Subcutaneous preadipocyte (primary cell): ENCODE measurements at places on chromosomes 2 and 18. TPM values are rescaled to one million over a fixed set of nuclear protein-coding genes. Genes with fewer than 3 reads are reported as not detected.

The WNT6 gene
- total RNA-seq, result not detected in 2 replicates

The BUB1 gene
- 36.7 and 68.6 TPM in 2 replicates for total RNA-seq

The IGFBP2 gene
- 4.0 and 6.6 TPM in 2 replicates for total RNA-seq

The DCC gene
- total RNA-seq, result under 0.01 TPM in 1 of 2 replicates, not detected in the other

The NGEF gene
- 5.9 and 6.2 TPM in 2 replicates for total RNA-seq

The CPSF3 gene
- total RNA-seq, result 52.2 and 62.4 TPM in 2 replicates

The PDE11A gene
- not detected in 2 replicates for total RNA-seq

The NEURL3 gene
- not detected in 2 replicates for total RNA-seq

The ZDBF2 gene
- 6.6 and 7.0 TPM in 2 replicates for total RNA-seq

The POTEI gene
- total RNA-seq, result not detected in 2 replicates

The OBSL1 gene
- total RNA-seq, result 26.0 and 37.5 TPM in 2 replicates
